HFFc6 (cell line): ENCODE measurements at places on chromosomes 13 and 19. TPM values are rescaled to one million over a fixed set of nuclear protein-coding genes. Genes with fewer than 3 reads are reported as not detected.
A peak's percentile ranks its signal among the peaks of the same experiment; 100 is the strongest.

ZNF177 gene
- total RNA-seq = 0.51 to 1.2 TPM (median 0.97 TPM) in 3 replicates

- no peak for DNase-seq
- no peaks in the 10 kb centered on the region for H3K4me1 ChIP-seq
- no peak overlapping the region for H3K27ac ChIP-seq
- no peak overlapping the region for H3K4me3 ChIP-seq
- peaks cover 7% of the 10 kb centered on the region for H3K27me3 ChIP-seq
Observed at GRCh38 chr19:49889687-49890348, 6.9 kb downstream of the IL4I1 start.

DNA sequence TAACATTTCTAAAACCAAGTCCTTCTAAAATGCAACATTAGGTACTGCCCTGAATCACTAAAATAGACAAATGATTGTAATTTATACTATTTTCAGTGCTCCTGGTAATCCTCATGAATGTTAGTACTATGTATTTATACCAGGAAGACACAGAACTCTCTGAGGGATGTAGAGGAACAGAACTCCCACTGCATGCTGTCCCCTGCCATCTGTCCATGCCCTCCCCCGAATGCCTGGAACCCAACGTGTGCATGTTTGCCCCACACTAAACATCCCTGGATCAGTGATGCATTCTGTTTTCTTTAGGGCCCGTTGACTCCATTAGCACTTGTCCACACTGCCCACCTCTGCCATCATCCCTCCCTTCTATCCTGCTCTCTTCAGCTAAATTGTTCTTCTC lies 26.5 kb downstream of the ENOX1 start:
- no peak overlapping the region for H3K27ac ChIP-seq
- no peaks in the 10 kb centered on the region for H3K36me3 ChIP-seq
- H3K4me3 ChIP-seq = no peak overlapping the region
- H3K27me3 ChIP-seq = no peaks in the 10 kb centered on the region; the same call in 1 of the 2 replicates
- no peaks in the 10 kb centered on the region for H3K4me1 ChIP-seq

NAPSA gene
- 0.34 and 0.66 TPM in 2 replicates for total RNA-seq

GRCh38 chr19:4472174-4472974 lies at the start of gene HDGFL2:
Gene HDGFL2 (plus strand): TSS chr19:4472297. CDS start chr19:4472351, 54 bp downstream.
- peaks cover 3% of the 10 kb centered on the region; the same call in 1 of the 2 replicates for H3K27me3 ChIP-seq
- peaks cover 8% of the 10 kb centered on the region; the same call in 1 of the 2 replicates for H3K36me3 ChIP-seq
- peaks cover 19% of the 10 kb centered on the region for H3K4me1 ChIP-seq
- DNase-seq = no peak
- H3K4me3 ChIP-seq = peak within 1 kb of the TSS; percentile 93

GRCh38 chr19:41530761-41531301 lies 45.1 kb upstream of the CEACAM21 start:
- peaks cover 23% of the 10 kb centered on the region; the same call in 1 of the 2 replicates for H3K4me1 ChIP-seq
- no peaks in the 10 kb centered on the region for H3K36me3 ChIP-seq
- no peak overlapping the region for H3K27ac ChIP-seq
- no peak for DNase-seq

- H3K27me3 ChIP-seq = no peaks in the 10 kb centered on the region; the same call in none of the 2 replicates
- no peak for DNase-seq
- H3K4me1 ChIP-seq = no peaks in the 10 kb centered on the region; the same call in 1 of the 2 replicates
- no peaks in the 10 kb centered on the region for H3K36me3 ChIP-seq
- peak overlapping the region; percentile 46; the same call in 1 of the 2 replicates for H3K4me3 ChIP-seq
Observed at GRCh38 chr13:84973661-84974060, 825.6 kb downstream of the SLITRK6 start.

CRTC1 gene
- 10.2 and 14.5 TPM in 2 replicates for total RNA-seq

- no peaks in the 10 kb centered on the region for H3K36me3 ChIP-seq
- H3K4me3 ChIP-seq = no peak overlapping the region
- no peak overlapping the region for H3K27ac ChIP-seq
- DNase-seq = no peak
Observed at GRCh38 chr19:14019100-14019499, 8.8 kb upstream of the RLN3 start.

GRCh38 chr19:37903096-37903495 lies 3.3 kb downstream of the WDR87 start:
- no peak overlapping the region for H3K4me3 ChIP-seq
- no peak overlapping the region for H3K27ac ChIP-seq
- peaks cover 20% of the 10 kb centered on the region for H3K4me1 ChIP-seq
- no peak for DNase-seq
- H3K36me3 ChIP-seq = peaks cover 5% of the 10 kb centered on the region; the same call in 1 of the 2 replicates
- no peaks in the 10 kb centered on the region; the same call in 1 of the 2 replicates for H3K27me3 ChIP-seq

ZNF845 gene
- total RNA-seq = 3.2 and 4.2 TPM in 2 replicates

ELL gene
- 15.7 to 16.9 TPM (median 15.9 TPM) in 3 replicates for total RNA-seq

DNA sequence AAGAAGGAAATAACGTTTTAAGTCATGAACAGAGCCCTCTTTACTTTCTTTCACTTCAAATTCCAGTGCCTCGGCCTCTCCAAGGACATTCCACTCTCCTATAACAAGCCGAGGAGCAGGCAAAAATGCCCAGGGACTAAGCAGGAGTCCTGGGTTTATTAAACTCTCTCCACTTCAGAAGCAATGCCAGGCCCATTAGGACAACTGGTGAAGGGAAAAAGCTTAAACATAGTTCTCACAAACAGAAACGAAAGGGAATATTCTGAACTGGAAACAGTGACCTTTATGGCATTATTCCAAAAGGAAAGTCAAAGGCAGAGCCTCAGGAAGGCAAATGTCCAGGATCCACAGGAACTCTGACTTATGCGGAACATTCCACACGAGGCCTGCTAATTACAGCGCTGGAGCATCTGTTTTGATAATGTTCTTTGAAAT lies 30.9 kb upstream of the MED4 start:
- peaks cover 12% of the 10 kb centered on the region for H3K4me1 ChIP-seq
- no peaks in the 10 kb centered on the region for H3K36me3 ChIP-seq
- H3K27ac ChIP-seq = no peak overlapping the region

DNA sequence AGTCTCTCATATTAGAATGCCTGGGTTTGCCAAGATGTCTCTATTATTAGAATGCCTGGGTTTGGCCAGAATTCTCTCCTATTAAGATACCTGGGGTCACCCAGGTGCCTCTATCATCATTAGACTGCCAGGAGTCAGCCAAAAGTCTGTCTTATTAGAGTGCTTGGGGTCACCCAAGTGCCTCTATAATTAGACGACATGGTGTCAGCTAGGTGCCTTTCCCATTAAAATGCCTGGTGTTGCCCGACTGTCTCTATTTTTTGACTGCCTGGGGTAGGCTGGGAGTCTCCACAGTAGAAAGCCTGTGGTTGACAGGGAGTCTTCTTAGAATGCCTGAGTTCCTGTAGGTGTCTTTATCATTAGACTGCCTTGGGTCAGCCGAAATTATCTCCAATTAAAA lies 1536.6 kb downstream of the UQCRFS1 start:
- H3K4me1 ChIP-seq = no peaks in the 10 kb centered on the region
- no peak overlapping the region for H3K4me3 ChIP-seq
- no peaks in the 10 kb centered on the region for H3K36me3 ChIP-seq
- H3K27me3 ChIP-seq = no peaks in the 10 kb centered on the region
- DNase-seq = no peak

IL11 gene
- 26.9 to 36.7 TPM (median 34.8 TPM) in 3 replicates for total RNA-seq

- no peak for DNase-seq
- peaks cover 47% of the 10 kb centered on the region for H3K27me3 ChIP-seq
- no peak overlapping the region for H3K27ac ChIP-seq
- H3K4me3 ChIP-seq = no peak overlapping the region
Observed at GRCh38 chr13:31111136-31111535, 50.6 kb downstream of the HSPH1 start.
